ENCODE measurements at places on chromosomes 7 and 10.

DNA sequence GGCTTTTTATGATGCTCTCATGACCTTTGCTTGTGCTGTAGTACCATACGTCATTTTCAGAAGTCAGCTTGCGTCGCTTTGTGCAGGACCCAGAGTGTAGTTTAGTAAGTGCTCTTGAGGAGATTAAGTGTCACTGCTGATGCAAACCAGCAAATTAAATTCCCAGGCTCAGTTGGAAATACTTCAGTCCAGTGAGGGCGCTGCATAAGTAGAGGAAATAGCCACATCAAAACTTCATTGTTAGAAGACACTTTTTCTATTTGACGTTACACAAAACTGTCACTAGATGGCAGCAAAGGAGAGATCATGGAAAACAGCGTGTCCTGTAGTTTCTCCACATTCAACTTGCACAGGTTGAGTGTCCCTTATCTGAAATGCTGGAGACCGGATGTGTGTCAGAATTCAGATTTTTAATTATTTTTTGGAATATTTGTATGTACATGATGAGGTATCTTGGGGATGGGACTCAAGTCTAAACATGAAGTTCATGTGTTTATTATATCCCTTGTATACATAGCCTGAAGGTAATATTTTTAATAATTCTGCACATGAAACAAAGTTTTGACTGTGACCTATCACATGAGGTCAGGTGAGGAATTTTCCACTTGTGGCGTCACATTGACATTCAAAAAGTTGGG, 7.9 kb downstream of the ZNF22 start:
- peak; percentile 87 for DNase-seq

- DNase-seq, result peak; percentile 72
Observed at GRCh38 chr10:107427016-107427415, 262.5 kb upstream of the SORCS1 start.

GRCh38 chr10:89062861-89063260, 72.3 kb downstream of the FAS start:
- DNase-seq, result no peak

- no peak for DNase-seq
Observed at GRCh38 chr7:2810682-2811415, 33.3 kb downstream of the GNA12 start.

DNA sequence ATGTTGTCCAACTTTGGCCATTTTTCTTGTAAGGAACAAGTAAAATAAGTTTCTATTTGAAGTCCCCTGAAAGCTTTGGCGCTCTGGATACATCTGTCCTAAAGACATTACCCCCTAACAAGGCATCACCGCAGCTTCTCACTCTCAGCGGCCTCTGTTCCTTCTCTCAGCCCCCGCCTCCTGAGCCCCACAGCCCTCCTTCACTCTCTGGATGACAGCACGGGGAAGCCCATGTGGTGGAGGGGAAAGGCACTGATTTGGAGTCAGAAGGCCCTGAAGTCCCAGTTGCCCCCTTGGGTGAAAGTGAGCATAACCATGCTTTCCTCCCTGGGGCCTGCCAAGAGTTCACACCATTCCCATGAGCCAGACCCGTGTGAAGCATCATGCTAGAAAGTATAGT, 4.6 kb downstream of the H2BK1 start:
- DNase-seq, result no peak

- no peak for DNase-seq
Observed at GRCh38 chr10:57017356-57018037, 656.4 kb upstream of the ZWINT start.

DNA sequence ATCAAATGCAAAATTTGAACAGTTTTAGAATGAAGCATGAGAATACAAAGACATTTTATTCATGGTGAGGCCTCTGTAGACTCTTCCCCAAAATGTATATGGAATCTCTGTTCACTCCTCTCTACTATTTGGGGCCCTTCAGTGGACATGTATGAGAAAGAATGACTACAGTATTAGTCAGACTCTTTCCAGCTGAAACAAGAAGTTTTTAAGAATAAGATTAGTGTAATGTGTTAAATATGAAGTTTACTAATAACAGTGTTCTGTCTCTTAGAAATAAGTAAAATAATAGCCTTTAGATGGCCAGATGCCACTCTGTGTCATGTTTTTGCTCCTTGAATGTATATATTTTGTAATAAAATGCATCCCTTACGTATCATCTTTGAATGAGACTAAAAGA, 585.6 kb downstream of the SUGCT start:
- peak; percentile 23 for DNase-seq

DNA sequence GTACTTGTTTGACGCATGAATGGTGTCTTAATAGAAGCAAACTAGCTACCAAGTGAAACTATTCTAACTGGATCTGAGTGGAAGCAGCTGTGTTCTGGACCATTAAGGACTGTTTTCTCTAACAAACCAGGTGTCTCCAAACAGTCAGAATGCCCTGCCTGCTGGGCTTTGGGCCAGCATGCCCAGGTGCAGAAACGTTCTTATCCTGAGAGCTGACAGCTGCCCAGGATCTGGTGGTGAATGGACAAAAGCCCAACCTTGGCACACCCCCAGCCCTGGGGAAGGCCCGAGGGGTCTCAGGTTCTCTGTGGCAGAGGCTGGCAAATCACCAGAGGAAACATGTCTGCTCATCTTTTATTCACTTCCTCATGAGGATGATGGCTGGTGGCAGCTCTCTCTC, 48.2 kb upstream of the LAMB4 start:
- DNase-seq, result no peak

DNA sequence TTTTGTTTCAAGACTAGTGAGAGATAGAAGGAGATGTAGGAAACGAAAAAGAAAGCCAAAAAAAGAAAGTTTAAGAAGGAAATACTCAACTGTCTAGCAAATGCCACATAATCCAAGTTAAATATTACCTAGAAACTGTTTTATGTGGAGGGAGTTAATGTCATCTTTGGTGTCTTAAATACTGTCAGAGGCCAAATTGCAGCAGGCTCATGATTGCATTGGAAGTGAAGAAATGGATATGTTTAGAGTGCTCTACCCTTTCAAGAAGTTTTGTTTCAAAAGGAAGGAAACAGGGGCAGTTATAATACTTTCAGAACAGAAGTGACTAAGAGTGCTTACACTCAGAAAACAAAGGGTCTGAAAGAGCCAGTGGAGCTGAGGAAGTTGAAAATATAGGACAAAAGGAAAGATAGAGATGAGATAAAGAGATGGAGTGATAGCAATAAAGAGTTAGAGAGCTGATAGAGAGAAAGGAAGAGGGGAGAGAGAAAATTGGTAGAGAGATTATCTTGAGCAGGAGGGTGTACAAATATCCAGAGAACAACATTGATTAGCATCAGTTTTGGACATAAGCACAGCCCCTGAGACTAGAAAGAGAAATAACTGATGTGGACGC, 28.0 kb upstream of the GNAI1 start:
- peak; percentile 10 for DNase-seq

GRCh38 chr7:96649981-96650380, 59.7 kb downstream of the SEM1 start:
- no peak for DNase-seq

DNA sequence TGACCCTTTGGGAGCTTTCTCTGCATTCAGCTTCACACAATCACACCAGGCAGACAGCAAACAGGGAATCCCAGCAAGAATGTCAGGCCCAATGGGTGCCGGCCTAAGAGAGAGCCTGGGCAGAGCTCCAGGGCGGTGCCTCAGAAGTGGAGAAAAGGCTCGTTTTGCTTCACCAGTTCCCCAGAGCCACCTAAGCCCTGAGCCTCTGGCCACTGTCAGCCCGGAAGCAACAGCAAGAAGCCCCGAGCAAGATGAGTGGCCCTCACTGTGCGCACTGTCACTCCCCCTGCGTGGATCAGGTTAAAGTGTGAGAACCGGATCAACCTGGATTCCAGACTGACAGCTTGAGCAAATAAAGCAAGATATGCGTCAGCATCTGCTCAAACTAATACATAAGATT, 14.7 kb downstream of the CNPY1 start:
- peak; percentile 71 for DNase-seq

DNA sequence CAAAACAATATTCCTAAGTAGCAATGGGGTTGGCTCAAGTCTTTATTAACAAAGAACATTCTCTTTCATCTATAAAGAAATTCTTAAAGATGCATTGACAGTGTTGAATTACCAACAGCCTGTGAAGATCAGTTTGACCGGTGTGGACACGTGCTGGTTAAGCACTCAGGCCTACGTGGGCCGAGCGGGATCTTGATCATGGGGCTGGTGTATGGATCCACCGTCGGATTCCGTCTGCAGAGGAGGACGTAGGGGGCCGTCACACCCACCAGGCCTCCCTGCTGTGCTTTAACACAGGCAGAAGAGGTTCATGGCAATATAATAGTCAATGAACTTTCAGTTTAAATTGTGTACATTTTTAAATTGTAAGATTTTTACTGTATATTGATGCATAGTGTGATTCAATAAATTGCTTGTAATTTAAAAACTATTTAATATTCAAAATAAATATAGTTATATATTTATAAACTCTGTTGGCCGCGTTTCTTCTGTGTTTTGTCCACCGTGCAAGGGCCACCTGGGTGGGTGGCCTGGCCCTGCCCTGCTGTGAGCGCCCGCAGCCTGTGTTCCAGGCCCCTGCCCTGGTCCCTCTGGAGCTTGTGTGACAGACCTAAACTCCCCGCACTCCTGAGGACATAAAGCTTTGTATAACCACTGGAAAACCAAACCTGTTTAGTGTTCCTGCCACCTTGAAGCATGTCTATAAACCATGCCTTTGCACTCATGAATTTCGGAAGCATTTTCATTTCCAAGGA, 1.9 kb upstream of the BHLHA15 start:
- DNase-seq, result no peak

DNA sequence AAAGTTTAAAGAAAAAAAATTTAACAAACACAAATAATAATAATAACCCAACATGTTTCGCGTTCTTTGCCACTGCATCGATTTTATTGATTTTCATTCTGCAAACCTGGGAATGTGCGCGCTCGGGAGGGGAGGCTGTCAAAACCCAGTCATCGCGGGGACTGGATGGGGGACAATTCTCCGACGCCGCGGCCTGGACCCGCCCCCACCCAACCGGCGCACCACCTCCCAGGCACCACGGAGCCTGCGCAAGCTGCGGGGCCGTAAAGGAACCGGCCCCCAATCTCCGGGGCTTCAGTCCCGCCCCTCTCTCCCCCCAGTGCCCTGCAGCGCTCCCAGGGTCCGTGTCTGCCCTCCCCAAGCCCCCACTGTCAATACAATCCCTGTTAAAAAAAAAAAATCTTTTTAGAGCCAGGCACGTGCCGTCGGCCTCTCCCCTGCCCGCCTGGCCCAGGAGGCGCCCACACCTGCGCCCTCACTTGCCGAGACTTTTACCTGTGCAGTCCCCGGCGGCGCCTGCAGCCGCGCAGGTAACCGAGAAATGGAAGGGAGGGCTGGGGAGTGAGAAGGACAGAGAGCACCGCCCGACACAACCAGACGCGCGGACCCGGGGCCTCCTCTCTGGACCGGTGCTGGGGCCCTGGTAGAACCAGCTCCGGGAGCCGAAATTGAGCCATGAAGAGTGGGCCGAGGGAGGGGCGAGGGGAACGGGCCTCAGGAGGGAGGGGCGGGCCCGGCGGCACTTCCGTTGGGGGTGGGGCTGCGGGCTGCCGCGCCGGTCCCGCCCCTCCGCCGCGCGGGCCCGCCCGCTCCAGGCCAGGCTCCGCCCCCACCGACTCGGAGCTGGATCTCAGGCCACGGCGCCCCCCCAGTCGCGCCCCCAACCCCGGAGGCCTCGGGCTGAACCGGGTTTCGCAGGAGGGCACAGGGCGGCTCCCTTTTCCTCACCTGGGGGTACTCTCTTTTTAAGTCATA, 7.6 kb upstream of the ZNF503 start:
- peak; percentile 67 for DNase-seq

DNA sequence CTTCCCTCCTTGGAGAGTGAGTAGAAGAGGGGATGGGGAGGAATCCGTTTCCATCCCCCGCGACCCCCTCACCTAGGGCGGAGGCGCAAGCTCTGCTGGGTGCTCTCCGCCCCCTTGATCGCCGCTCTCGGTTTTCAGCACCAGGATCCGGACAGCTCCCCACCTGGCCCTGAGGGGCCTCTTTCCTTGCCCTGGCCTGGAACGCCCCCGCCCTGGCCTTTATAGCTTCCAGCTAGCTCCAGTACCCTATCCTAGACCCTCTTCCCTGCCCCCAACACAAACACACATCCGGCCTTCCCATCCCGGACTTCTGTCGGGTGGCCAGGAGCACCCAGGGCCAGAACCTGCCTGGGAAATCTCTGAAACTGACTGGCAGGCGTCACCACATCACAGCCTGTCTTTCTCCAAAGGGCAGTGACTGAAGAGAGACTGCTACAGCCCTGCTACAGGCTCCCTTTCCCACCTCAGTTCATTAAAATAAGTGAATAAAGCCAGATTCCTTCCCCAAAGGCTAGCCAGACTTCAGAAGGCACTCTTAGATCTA, 72.3 kb upstream of the LEP start:
- no peak for DNase-seq

- peak; percentile 34 for DNase-seq
Observed at GRCh38 chr7:101468546-101469275, 106.0 kb downstream of the COL26A1 start.

DNA sequence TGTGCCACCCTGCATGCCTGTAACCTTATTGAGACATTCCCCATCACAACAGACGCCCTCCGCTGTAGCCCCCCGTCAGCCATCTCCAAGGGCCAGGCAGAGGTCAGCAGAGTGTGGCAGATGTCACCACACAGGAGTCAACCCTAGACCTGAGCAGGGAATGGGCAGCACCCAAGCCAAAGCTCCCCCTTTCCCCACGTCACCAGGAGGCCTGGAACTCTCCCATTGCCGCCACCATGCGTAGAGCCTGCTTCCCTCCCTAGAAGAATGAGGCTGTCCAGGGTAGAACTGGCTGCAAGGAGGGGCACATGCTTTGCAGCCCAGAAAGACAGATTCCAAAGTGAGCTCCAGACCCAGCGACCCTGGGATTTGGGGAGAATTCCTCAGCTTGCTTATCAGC, 342.9 kb downstream of the TNS3 start:
- DNase-seq, result no peak

- DNase-seq, result peak; percentile 61
Observed at GRCh38 chr10:114815791-114816190, 5.8 kb upstream of the FHIP2A start.
